ENCODE measurements at places on chromosomes 3 and 15.

DNA sequence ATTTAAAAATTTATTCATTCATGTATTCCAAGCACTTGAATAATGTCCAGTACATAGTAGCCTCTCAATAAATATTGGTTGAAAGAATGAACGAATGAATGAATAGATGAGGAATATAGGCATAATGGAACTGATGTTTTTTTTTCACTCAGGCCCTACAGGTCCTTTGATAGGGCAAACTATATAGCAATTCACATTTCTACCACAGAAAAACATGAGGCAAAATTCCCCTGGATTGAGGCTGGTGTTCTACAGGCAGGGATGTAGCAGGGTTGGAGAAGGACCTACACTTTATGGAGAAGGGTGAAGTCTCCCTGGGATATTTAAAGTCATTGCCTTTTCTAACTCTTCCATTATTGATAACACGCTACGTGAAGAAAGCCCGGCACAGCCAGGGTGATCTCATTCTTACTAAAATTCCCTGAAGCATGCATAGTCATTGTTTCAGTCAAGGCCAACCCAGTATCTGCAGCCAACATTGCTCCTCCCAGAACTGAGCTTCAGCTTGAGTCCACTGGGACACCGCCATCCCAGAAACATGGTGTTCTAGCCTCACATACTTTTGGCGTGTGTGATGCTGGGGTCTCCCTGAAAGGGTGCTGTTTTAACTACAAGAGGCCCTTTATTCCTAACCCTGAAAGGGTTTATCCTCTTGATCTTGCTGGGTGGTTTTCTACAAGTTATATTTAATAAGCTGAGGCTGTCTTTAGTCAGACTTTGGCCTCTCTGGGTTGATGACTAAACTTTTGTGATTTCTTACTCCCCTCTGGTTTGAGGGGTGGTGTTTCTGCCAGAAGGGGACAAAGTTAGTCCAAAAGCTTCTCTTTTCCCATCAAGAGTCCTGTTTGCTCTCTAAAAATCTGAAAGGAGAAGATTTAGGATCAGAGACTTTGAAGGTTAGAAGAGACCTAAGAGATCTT is 25.9 kb upstream of the FBN1 start:
- DNase-seq, result no peak

DNA sequence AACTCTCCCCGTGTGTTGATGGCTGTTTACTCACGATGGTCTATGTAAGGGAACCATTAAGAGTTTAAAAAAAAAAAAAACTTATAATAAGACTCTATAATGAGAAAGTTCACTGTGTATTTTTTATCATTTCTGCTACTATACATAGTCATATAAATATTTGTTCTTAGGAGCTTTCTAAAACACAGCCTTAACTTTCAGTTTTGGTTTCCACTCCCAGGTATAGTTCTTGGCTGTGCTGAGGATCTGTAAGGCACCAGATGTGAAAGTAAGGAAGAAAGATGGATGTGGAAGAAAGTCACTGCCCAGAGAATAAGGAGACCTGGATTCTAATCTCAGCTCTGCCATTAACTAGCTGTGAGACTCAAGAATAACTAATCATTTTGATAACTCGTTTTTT is 101.9 kb upstream of the THBS1 start:
- no peak for DNase-seq

GRCh38 chr3:194817936-194818335 is 132.3 kb downstream of the FAM43A start:
- DNase-seq, result no peak

GRCh38 chr3:147380387-147380951 is 25.9 kb downstream of the ZIC4 start:
- DNase-seq, result no peak

- peak; percentile 67 for DNase-seq
Observed at GRCh38 chr3:177196008-177196455, 1.2 kb downstream of the TBL1XR1 start.

DNA sequence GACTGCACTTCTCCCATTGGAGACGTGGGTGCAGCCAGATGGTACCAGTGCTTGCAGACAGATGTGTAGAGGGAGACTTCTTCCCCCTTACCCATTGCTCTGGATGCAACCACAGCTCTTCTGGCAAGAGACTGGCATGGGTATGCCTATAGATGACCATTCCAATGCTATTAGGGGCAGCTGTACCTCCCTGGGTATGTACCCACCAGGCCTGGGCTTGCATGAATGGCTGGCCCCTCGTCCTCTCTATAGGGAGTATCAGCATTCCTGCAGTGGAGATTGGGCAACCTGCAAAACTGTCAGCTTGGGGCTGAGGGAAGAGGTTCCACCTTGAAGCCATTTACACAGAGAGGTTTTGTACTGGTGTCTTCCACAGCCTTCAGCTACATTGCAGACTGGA is 57.6 kb upstream of the FXR1 start:
- no peak for DNase-seq

- DNase-seq, result no peak
Observed at GRCh38 chr3:70067860-70068521, 68.5 kb downstream of the SAMMSON start.

DNA sequence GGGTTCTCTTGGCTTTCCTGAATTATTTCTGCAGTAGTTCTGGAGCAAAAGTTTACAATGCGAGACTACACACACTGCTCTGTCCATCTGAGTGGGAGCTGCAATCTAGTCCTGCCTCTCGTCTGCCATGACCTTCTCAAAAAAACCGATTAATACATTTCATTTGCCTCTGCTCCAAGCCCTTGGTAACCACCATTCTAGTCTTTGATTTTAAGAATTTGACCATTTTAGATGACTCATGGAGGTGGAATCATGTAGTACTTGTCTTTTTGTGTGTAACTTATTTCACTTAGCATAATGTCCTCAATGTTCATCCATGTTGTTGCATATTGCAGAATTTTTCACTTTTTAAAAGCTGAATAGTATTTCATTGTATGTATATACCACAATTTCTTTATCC is 356.9 kb downstream of the SV2B start:
- no peak for DNase-seq

DNA sequence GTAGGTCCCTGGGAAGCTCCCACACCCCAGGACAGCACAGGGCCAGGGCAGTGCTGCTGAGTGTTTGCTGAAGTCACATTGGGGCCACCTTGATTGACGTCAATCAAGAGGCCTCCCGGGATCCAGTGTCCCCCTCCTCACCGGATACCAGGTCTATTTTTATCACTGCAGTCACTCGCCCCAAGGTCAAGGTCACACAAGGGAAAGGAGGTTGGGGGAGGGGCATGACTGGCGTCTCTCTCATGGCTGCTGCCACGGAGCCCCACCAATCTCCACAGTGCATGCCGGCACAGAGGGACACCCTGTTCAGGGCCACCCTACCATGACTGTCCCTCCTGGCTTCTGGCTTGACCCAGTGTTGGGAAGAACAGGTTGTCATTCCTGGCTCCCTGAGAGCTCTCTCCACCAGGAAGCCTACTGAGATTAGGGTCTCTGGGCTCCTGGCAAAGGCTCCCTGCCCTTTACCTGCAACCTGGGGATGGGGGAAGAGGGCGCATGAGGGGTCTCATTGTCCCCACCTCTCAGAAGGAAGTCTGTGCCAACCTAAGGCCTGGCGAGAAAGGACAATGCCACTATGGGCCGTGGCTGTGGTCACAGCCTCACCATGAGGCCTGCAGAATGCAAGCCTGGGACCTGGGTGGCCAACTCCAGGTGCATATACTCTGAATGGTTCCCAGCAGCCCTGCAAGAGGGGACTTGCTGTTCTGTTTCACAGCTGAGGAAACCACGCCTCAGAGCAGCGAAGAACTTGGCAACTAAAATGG is 1.5 kb downstream of the MYL3 start:
- DNase-seq, result no peak

DNA sequence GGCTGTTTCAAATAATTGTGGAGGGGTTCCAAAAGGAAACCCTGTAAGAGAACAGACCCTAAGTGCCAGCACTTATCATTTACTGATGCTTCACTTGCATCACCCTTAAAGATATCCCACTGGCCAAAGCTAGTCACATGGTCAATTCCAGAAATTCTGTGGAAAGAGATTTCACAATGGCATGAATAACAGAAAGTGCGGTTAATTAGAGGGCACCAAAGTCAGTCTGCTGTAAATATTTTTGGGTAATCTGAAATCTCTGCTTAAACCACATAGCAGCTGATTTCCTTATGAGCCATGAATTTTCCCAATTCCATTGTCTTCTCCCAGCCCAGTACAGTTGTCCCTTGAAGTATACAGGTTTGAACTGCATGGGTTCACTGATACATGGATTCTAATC is 346.1 kb downstream of the SI start:
- DNase-seq, result no peak

DNA sequence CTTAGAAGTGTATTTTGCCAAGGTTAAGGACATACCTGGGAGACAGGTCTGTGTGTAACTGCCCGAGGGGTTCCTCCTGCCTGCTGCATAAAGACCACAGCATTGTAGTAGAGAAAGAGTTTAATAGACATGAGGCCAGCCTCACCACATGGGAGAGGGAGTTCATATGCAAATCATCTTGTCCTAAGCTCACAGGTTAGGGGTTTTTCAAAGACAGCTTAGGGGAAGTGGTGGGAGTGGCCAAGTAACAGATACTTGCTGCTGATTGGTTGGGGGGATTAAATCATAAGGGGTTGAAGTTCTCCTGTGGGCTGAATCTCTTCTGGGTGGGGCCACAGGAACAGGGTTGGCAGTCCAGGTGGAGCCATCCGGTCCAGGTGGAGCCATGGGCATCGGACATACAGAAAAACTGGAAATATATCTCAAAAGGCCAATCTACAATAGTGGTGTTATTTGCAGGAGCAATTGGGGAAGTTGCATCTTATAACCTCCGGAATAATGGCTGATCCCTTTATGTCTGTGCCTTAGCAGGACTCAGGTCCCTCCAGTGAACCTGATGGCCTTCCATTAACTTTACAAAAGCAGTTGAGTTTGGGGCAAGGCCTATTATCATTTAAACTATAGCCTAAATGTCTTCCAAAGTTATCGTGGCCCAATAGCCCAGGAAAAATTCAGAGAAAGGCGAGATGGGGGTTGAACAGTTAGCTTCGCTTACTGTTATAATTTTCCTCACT is 86.0 kb upstream of the MFGE8 start:
- DNase-seq, result no peak

GRCh38 chr15:92803852-92804609 is 96.1 kb upstream of the CHD2 start:
- DNase-seq, result peak; percentile 94

DNA sequence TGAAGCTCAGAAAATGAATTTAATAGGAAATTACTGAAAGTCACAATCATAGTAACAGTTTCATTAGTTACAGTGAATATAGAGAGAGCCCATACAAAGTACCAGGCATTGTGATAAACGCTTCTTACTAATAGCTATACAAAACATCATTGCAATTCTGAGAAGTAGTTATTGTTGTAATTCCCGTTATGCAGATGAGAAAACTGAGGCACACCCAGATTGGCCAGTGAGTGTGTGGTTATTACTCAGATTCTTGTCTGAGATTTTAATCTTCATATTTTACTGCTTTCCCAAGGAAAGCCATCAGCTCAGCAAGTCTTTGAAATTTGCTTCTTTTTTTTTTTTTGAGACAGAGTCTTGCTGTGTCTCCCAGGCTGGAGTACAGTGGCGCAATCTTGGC is 14.3 kb downstream of the FLNB start:
- DNase-seq, result no peak

GRCh38 chr15:41881550-41881919 is 12.3 kb downstream of the SPTBN5 start:
- DNase-seq, result no peak

GRCh38 chr3:128549283-128550112 is 56.5 kb upstream of the GATA2 start:
- no peak for DNase-seq

DNA sequence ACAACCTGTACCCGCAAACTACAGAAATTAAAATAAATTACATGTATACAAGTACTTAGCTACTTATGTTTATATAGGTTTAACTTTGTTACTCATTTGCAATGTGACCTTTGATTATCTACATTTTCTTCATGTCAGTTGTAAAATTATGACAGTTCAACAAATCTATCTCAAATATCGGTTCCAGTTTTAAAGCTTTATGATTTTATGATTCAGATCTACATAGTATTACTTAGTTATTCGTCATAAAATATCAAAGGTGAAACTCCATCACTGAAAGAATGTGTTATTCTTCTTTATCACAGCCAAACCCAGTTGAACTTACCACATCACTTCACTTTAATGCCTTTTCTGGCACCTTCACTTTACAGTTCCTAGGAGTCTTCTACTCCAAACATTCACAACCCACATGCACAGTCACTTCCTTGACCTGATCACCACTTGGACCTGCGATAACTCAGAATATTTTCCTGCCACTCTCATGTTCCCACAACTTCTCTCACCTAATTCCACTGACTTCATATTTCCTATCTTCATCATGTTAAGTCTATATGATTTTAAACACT is 47.2 kb downstream of the SLITRK3 start:
- DNase-seq, result no peak

DNA sequence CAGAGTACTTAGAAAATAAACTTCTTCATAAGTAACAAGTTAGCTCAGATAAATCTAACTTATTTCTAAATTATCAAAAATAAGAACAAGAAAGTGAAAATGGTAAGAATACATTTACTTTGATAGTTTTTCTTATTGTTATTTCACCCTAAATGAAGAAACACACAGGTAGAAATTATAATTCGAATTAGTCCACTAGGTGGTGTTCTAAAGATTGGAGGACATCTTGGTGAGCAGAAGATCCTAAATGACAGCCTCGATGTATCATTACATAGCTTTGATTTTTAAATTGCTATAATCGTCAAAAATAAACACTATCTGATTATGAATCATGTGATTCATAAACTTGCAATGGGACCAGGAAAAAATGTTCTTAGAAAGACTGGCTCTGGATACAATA is 280.8 kb upstream of the UBE2E2 start:
- no peak for DNase-seq

- no peak for DNase-seq
Observed at GRCh38 chr3:16816048-16816780, 68.5 kb upstream of the PLCL2 start.

DNA sequence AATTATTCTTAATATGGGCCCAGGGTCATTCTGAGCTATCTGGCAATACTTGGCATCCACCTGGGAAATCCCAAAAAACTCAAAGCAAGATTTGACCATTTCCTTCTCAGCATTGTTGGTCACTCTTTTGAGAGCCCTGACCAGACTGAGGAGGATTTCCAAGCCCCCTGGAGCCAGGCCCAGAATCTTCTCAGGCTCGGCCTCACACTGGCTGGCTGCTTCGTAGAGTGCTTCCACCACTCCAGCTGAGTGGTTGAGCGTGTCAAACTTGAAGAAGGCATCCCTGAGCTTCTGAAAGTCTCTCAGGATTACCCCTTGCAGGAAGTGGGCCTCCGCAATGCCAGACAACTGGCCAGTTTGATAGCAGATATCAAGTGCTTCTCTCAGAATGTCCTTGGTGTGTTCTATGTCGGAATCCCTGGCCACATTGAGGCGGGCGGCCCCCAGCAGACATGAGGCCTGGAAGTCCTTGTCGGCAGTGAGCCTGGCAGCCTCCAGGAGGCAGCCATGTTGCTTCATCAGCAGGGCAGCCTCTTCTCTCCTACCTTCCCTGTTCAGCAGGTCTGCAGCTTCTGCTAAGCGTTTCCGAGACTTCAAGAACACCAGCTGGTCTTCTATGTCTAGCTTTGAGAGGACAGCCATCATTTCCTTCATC is 68.9 kb upstream of the DCLK3 start:
- no peak for DNase-seq
